ENCODE measurements at places on chromosomes 3 and 15.

- DNase-seq, result no peak
Observed at GRCh38 chr3:152318512-152318911, 49.8 kb downstream of the MBNL1 start.

DNA sequence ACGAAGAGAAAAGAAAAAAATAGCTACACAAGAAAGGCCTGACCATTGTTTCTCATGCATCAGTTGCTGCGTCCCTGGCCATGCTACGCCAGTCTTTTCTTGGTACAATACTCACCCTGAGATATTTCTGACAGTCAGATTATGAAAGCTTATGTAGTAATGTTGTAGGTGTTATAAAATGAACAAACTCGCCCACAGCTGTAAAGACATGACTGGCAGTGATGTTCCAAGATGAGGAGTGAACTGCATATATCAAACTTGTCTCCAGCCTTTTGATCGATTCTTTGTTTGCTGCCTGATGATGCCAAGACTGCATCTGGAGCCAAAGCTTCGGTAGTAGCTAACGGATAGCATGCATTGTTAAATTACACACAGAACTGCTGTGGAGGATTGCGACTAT lies 822.7 kb downstream of the TUSC7 start:
- DNase-seq, result no peak

GRCh38 chr3:168417016-168417415 lies 321.3 kb upstream of the GOLIM4 start:
- DNase-seq, result no peak

GRCh38 chr3:13711911-13712650 lies 163.2 kb downstream of the FBLN2 start:
- DNase-seq, result no peak

DNA sequence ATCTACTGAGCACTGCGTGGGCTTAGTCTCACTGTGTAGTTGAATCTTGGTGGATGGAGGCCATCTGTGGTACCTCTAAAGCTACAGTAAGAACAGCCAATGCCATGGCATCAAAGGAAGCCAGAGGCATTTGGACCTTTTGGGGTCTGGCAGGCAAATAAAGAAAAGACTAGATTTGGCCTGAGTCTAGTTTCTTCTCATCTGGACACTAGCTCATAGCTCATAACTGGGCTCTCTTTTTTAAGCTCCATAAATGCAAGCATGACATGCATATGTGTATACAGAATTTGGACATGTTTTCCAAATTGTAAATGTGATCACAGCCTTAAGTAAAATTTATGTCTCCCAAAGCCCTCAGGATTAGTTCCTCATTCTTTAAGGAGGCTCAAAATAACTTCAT lies 107.5 kb downstream of the CNTN6 start:
- DNase-seq, result no peak

DNA sequence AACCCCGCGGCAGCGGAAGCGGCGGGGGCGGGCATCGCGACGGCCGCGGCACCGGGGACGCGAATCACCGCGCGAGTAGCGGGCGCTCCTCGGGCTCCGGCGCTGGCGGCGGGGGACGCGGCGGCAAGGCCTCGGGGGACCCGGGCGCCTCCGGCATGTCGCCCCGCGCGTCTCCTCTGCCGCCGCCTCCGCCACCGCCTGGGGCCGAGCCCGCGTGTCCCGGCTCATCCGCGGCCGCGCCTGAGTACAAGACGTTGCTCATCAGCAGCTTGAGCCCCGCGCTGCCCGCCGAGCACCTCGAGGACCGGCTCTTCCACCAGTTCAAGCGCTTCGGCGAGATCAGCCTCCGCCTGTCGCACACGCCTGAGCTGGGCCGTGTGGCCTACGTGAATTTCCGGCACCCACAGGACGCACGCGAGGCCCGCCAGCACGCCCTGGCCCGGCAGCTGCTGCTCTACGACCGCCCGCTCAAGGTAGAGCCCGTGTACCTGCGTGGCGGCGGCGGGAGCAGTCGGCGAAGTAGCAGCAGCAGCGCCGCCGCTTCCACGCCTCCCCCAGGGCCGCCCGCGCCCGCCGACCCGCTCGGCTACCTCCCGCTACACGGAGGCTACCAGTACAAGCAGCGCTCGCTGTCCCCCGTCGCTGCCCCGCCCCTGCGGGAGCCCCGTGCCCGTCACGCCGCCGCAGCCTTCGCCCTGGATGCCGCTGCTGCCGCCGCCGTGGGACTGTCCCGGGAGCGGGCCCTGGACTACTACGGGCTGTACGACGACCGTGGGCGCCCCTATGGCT lies 675 bp downstream of the RBM15B start:
- peak; percentile 57 for DNase-seq

DNA sequence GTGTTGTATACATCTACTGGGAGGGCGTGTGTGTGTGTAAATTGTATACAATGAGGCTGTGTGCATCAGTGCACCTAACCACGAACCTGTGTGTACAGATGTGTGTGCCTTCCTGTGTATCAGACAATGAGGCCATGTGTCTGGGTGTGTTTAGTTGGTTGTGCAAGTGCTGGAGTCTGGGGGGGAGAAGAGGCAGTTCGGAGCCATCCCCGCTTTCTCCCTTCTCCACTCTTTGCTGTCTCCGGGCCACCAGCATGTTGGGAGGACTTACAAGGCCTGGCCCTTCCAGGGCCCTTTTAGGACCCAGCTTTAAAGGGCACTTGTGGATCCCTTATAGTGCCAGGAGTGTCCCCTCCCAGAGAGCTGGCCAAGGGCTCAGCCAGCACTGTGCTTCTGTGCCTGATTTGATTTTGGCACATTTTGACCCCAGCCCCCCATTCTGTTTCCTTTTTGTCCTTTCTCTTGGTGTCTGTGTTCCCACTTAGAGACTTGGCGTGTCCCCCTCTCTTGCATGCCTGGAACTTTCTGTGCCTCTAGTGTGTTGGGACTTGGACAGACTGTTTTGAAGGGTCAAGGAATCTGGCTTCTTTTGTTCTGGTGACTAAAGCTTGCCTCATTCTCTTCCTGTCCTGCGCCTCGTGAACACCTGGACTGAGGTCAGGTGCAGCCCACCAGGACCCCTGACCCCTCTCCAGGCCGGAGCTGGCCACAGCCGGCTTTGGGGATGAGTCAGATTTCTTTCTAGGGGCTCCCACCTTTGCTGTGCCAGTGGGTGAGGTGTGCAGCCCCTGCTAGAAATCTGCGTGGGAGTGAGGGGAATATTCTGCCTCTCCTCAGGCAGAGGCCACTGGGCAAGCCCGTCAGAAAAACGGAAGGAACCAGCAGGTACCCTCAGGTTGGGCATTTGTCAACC lies 1.5 kb downstream of the CTDSPL start:
- DNase-seq, result peak; percentile 50
